ENCODE measurements at places on chromosomes 2 and 18.

DNA sequence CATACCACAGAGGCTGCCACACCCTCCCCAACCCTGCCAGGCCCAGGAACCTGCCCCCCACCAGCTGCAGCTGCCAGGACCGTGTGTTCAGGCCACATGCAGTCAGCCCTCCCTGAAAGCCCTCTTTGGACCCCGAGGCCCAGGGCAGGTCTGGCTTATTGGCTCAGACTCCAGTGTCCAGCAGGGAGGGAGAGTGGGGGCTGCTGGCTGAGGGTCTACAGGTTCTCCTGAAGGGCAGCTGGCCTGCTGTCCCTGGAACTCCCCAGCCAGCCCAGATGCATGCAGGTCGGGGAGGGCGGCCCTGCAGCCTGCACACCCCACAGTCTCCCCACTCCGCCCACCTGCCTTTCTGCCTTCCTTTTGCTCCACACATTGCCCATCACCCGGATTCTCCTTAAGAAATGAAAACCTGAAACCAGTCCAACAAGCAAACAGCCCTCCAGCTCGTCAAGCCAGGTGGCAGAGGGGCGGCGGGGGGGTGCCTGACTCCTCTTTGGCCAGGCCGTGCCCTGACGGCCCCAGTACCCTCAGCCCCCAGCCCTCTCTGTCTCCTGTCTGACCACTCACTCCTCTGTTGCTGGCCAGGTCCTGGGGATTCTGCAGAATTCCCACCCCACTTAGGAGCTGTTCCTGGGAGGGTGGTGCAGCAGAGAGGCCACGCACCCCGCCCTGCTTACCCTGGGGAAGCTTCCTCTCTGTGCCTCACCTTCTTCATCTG lies 18.0 kb downstream of the GPR35 start:
- no peak for DNase-seq

DNA sequence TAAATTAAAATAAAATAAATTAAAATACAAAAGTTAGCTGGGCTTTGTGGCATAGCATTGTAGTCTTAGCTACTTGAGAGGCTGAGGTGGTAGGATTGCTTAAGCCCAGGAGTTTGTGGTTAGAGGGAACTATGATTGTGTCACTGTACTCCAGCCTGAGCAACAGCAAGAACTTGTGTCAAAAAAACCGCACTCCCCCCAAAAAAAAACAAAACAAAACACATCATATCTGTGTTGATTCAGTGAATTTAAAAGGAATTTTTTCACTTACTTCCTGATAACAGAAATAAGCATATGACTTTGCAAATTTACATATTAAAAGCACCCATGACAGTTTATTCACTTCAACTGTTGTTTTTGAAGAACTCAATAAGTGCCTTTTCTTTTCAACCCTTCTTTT lies 68.1 kb upstream of the PELI1 start:
- no peak for DNase-seq

- no peak for DNase-seq
Measured at GRCh38 chr2:151632993-151633565, 101.2 kb downstream of the NEB start.

- DNase-seq: no peak
Measured at GRCh38 chr2:229650901-229651300, 63.5 kb downstream of the DNER start.

DNA sequence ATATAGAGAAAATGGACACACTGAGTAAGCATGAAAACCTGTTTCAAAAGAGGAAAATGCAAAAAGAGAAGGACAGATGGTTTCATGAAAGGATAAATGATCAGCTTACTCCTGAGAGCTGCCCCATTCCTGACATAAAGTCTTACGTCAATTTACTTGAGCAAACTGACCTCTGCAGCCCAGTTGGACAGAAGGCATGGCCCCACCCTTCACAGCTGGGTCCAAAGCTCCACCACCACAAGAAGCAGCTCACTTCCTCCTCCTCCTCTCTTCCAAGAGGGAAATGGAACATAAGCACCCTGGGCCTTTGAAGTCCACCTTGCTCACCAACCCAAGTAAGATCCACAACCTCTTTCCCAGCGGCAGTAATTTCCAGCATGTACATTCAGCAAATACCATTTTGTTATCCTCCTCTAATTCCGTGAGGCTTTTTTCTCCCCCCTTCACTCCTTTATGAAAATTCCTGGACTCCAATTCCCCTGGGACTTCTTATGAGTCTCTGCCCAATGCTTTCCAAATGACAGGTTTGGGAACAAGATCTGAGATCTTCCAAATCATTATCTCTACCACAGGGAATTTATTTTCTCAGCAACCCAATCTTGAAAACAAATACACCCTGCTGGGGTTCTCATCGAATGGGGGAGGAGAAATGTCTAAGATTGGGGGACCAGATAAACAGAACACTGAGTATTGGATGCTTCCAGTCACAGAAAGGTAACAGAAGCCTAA lies 10.1 kb downstream of the COL4A4 start:
- no peak for DNase-seq

GRCh38 chr2:164127971-164128527 lies 392.2 kb upstream of the FIGN start:
- no peak for DNase-seq

GRCh38 chr18:63016270-63016669 lies 300.9 kb downstream of the PHLPP1 start:
- peak; percentile 21 for DNase-seq

GRCh38 chr2:43005975-43006833 lies 213.8 kb upstream of the HAAO start:
- no peak for DNase-seq

- DNase-seq: no peak
Measured at GRCh38 chr18:78296166-78296565, 683.5 kb upstream of the SALL3 start.

DNA sequence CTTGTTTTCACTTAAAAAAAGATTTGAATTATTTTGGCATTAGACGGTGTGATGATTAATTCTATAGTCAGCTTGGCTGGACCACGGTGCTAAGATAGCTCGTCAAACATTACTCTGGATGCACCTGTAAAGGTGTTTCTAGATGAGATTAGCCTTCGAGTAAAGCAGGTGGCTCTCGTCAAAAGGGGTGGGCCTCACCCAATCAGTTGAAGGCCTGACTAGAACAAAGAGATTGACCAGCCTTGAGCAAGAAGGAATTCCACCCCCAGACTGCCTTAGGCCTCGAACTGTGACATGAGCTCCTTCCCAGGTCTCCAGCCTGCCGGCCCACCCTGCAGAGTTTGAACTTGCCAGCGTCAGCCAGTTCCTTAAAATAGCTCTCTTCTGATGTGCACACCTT lies 73.4 kb downstream of the TWIST2 start:
- DNase-seq: no peak

GRCh38 chr2:236874866-236875481 lies 210.7 kb upstream of the COPS8 start:
- DNase-seq: no peak

DNA sequence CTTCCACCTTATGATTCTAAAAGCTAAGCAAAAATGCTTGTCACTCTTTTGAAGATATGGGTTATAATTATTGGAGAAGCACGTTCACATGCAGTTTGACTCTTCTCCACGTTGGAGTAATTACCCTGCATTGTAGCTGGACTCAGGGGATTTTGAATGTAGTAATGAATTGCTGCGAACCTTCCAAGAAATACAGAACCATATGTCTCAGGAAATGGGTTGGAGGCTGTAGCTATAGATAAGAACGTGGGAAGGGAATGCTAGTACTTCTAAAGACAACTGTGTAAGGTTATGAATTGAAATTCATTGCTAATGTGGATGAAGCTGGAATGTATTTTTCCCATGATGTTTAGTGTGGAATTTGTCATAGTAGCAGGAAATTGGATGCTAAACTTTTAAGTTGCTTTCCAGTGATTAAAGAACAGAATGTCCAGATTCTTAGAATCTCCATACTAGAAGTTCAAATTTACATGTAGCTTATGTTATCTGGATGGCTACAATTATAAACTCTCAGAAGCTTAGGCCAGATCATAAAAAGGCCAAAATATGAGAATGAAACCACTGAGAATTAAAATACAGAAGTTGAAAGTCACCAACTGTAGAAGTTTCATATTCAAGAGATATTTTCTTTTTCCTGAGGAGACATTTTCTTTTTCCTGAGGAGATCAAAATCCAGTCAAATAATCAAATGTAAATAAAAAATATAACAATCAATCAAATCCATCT lies 27.3 kb upstream of the SPOPL start:
- no peak for DNase-seq

DNA sequence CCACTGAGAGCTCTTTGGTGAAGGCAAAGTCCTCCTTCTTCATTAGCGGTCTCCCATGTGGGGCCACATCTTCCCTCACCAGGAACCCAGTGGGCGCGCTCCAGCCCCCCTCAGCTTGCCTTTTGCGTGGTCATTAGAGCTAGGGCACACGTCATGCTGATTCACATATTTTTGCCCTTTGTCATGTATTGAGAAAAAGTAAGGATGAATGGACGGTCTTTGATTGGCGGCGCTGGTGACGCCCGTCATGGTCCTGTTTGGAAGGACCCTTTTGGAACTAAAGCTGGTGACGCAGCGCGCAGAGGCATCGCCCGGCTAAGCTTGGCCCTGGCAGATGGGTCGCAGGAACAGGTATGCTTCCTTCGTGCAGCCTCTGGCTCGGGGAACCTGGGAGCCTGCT lies 3.1 kb downstream of the SLC14A1 start:
- DNase-seq: no peak

DNA sequence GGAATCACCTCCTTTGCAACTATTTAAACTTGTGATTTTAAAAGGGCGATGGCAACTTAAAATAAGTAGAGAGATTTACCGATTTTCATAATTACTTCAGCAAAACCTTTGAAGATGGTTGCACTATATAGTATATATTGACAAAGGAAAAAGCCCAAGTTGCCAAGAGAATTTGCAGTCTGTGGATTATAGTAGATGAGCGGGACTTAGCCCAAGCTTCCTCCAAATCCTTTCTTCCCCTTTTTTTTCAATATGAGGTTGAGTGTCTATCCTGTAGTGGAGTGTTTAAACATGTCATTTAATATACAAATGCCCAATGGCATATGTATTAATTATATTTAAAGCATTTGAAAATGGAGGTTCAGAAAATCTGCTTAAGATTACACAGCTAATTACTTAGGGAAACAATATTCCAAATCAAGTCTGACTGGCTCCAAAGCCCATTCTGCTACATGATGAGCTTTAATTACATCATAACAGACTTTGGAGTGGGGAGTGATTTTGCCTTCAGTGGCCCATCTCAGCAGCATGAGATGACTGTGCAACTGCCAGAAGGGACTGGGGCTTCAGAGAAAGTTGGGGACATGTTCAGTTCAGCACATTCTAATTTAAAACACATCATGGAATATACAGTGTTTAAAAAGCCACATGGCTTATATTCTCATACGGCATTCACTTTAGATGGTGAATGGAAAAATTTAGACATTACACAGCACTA lies 73.2 kb downstream of the COL3A1 start:
- no peak for DNase-seq

GRCh38 chr18:44331656-44332570 lies 348.8 kb upstream of the SETBP1 start:
- no peak for DNase-seq

DNA sequence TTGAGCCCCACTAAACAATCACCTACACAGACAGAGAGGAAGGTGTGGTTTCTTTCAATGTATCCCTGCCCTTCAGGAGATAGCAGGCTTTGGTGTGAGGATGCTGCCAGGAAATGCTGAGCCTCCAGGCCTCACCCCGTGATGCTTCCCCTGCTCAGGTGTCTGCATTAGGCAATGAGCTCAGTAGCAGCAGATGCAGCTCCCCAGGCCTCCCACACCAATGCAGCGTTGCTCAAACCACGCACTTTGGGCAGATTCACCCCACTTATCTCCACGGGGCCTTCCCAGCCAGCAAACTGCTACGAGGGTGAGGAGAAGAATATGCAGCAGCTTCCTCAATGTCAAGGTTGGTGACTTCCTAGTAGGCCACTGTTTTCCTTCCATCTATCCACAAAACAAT lies 229.3 kb upstream of the PXDN start:
- DNase-seq: no peak

- no peak for DNase-seq
Measured at GRCh38 chr2:75459565-75460310, 101.0 kb downstream of the EVA1A start.

DNA sequence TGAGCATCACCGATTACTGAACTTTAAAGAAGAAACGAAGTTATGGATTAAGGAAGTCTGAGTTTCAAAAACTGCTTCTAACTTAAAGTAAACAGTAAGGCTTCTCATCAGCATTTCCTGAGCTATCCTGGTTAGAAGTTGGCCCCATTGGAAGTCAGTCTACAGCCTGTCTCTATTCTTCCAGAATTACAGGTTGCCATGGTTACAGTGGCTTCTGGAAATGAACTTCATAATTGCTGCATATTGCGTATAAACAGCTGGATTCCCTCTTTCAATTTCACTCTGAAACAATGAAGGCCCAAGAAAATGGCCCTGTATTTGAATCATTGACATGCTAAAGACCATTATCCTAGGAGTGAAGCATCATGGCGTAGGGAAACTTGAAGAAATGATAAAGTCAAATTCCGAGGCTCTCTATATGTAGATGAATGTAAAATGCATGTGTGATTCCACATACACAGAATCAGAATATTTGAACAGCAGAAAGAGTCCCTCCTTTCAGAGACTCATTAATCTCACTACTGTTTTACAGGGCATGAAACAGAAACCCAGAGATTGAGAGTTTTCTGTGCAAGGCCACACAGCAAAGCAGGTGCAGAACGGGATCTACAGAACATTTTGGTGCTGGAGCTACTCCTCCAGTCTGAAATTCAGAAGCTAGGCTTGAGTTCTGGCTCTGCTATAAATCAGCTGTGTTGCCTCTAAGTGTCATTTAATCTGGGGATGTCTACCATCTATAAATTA lies 856.4 kb upstream of the CELF4 start:
- DNase-seq: no peak

Measured in activated CD8-positive, alpha-beta memory T cell treated with anti-CD3 and anti-CD28 coated beads for 4 hours (primary cell).